ENCODE measurements at places on chromosomes 12 and 14.

GRCh38 chr12:51942501-51943000 is 8.9 kb upstream of the ACVR1B start:
- no peak for DNase-seq

DNA sequence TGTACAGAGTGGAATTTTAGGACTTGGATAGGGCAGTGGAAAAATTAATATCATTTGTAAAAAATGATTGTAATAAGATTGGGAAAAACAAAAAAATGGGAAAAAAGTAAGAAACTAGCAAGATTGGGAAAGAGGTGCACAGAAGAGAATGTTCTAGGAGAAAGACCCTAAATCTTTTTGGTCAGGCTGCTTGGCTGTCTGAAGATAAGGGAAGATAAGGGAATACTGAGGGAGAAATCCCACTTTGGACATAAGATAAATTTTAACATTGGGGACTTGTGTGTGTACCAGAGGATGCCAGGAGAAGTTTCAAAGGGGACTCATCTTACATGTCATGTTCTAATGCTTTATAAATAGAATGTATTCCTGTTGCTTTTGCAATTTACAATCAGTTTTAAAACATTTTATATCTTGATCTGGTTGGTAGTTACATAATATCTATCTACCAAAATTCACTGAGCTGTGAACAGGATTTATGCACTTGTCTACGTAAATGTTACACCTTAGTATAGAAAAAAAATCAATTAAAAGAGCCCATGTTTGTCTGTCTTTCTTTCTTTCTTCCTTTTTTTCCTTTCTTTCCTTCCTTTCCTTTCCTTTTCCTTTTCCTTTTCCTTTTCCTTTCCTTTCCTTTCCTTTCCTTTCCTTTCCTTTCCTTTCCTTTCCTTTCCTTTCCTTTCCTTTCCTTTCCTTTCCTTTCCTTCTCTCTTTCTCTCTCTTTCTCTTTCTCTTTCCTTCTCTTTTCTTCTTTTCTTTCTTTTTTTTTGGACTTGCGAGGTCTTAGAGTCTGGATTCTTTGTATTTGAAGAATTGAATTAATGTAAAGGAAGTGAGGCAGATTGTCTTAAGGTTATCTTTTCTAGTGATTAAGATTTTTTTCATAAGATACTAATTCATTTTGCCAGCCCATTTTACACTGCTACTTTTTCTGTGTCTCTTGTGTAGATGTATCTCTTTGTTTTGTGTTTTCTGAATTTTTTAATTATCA is 66.1 kb downstream of the KTN1 start:
- DNase-seq: no peak

- no peak for DNase-seq
Observed at GRCh38 chr12:32265951-32266350, 133.4 kb upstream of the FGD4 start.

DNA sequence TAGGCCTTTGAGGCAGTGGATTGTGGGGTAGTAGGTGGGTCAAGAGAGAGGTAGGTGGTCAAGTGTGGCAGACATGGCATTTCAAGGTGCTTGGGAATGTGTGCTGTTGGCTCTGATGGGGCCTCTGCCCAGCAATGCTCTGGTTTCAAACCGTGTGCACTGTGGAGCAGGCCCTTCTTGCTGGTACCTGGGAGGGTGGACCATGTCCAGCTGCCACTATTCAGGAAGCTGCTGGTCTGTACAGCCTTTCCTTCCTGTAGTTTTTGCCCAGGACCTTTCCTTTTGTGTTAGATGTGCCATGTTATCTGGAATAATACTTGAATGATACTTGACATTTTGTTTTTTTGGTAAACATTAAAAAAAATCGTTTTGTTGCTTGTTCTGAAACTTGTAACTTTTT is 14.8 kb downstream of the RIMKLB start:
- no peak for DNase-seq

GRCh38 chr14:81464253-81465002 is 64.3 kb upstream of the STON2 start:
- peak; percentile 27 for DNase-seq

- DNase-seq: no peak
Observed at GRCh38 chr12:124392271-124392666, 97.4 kb downstream of the RFLNA start.

GRCh38 chr14:58077621-58078020 is 74.4 kb downstream of the ARMH4 start:
- no peak for DNase-seq

DNA sequence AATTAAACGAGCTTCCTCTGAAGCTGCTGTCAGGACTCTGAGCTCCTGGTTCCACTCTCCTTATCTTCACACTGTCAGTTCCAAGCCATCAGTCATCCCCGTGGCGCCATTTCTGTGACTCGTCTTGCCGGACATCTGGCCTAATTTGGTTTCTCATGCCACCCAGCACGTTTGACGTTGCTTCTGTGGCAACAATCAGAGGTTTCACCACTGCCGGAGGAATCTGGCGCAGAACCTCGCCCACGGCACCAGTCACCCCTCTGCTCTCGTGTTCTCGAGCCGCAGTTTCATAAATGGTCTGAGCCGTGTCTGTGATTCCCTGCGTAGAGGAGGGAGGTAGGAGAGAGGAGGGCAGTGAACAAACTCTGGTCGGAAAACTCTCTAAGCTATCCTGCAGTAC is 29.7 kb downstream of the BDKRB1 start:
- DNase-seq: no peak

DNA sequence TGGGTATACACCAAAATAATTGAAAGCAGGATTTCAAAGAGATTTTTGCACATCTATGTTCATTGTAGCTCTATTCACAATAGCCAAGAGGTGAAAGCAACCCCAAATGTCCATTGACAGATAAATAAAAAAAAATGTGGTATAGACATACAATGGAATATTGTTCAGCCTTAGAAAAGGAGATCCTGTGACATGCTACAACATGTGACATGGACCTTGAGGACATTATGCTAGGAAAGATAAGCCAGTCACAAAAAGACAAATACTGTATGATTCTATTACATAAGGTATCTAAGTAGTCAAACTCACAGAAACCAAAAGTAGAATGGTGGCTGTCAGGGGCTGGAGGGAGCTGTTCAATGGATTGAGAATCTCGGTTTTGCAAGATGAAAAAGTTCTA is 12.1 kb downstream of the GPRC5D start:
- no peak for DNase-seq

- no peak for DNase-seq
Observed at GRCh38 chr12:85695097-85695715, 141.0 kb downstream of the RASSF9 start.

DNA sequence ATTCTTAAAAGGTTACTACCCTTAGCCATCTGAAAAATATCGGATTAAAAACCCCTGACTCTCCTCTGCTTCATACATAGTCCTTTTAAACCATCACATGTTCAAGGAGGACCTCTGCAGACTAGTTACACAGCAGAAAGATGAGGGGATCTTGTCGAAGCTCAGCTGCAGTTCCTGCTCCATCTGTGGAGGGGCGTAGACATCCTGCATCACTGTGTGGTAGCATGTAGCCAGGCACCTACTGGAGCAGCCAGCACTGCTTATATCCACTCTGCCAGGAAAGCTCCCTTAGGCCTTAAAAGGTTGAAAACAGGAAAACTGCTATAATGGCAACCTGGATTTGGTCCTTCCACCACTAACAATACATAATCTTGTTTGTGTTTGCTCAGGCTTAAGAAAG is 57.6 kb upstream of the STRN3 start:
- no peak for DNase-seq

DNA sequence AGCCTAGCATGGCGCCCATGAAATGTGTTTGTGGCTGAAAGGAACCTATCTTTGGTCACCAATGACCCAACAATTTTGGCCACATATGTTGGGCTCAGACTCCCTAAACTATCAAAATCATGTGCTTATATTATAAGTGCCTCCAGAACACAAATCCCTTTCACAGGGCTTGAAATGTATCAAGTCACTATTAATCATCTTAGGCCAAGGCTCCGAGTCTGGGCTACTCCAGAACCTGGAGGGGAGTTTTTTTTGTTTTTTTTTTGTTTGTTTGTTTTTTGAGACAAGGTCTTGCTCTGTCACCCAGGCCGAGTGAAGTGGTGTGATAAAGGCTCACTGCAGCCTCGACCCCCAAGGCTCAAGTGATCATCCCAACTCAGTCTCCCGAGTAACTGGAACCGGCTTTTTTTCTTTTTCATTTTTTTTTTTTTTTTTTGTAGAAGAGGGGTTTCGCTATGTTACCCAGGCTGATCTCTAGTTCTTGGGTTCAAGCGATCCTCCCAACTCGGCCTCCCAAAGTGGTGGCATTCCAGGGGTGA is 989 bp upstream of the DRAM1 start:
- DNase-seq: no peak

DNA sequence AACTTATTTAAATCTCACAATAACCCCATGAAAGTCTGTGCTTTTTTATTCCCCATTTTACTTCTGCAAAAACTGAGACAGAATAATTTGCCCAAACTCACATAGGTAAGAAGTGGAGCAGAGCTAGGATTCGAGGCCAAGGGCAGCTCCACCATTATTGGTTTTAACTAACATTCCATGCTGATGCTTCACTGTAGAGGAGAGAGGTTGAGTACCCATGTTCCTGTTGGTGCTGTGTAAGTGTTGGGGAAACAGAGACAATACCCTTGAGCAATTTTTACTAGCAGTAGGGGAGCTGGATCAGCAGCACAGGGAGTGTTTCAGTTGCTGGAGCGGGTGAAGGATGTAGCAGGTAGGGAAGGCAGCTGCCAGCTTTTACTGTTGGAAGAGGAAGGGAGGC is 21.1 kb downstream of the RASSF8 start:
- no peak for DNase-seq

DNA sequence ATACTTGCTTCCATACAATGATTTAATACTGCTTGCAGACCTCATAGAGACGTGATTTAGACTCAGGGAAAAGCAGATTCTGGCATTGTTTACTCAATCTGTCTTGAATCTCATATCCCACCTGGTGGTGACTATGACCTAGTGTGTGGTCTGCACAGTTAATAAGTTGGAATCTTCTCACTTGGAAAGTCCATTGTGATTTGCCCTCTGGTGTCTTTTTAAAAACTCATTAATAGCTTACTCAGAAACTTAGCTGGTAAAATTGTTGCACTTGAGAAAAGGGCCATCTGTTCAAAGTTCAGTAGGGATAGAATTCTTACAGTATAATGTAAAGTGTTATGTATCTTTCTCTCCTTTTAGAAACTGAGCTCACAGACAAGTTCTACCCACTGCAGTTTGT is 106.0 kb downstream of the PELI2 start:
- no peak for DNase-seq

DNA sequence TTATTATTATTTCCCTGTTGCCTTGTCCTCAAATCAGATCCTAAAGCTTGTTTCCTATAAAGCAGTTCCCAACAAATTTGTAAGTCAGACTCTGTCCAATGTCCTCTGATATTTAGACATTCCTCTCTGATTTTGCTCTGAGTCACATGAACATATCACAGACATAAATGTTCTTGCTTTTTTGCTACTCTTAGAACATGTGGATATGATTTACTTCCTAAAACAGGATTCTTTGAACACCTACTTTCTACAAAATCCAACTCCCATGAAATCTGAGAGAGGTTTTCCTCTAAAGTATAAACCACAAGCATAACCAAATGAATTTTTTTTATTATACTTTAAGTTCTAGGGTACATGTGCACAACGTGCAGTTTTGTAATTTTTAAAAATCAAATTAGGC is 181.3 kb upstream of the SLC38A2 start:
- DNase-seq: no peak

DNA sequence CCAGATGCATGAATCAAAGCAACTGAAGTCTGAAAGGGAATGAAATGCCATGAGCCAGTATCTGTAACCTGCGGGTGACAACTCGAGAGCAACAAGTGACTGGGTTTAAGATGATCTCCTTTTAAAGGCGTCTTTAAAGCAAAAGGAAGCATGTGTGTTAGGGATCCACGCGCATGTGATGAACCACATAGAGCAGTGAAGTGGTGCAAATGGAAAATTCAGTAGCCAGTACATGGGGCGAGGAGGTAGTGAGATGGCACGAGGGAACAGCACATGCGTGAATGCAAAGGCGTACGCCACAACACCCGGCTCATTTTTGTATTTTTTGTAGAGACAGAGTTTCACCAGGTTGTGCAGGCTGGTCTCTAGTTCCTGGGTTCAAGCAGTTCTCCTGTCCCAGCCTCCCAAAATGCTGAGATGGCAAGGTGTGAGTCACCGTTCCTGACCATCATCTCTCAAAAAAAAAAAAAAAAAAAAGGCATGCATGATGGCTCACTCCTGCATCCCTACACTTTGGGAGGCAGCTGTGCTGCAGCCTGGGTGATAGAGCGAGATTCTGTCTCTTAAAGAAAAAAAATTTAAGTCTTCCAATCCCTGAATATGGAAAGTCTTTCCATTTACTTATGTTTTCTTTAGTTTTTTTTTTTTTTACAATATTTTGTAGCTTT is 24.6 kb upstream of the BCL7A start:
- DNase-seq: no peak

DNA sequence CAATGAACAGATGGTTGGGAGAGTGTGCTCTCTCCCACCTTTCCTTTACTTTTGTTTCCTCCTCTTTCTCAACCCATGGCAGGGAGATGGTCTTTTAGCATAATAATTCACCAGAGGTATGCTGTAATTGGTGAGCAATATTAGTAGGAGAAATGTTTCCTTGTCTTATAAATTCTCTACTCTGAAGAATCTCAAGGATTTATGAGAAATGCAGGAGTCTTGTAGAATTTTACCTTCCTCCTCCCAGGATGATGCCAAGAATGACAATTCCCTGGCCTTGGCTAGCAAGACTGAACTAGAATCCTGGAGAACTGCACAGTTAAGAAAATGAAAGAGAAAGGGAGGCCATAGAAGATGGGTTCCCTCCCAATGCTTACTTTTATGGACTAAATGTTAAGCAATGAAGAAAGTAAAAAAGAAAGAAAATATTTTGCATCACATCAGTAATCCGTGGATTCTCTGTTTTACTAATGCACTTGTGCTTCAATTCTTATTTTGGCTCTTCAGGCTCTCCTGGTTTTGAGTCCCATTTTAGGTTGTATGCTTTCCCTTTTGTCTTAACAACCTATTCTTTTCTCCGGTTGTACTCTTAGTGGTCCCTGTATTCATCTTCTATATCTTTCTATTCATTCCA is 192.9 kb upstream of the GARIN6 start:
- no peak for DNase-seq

DNA sequence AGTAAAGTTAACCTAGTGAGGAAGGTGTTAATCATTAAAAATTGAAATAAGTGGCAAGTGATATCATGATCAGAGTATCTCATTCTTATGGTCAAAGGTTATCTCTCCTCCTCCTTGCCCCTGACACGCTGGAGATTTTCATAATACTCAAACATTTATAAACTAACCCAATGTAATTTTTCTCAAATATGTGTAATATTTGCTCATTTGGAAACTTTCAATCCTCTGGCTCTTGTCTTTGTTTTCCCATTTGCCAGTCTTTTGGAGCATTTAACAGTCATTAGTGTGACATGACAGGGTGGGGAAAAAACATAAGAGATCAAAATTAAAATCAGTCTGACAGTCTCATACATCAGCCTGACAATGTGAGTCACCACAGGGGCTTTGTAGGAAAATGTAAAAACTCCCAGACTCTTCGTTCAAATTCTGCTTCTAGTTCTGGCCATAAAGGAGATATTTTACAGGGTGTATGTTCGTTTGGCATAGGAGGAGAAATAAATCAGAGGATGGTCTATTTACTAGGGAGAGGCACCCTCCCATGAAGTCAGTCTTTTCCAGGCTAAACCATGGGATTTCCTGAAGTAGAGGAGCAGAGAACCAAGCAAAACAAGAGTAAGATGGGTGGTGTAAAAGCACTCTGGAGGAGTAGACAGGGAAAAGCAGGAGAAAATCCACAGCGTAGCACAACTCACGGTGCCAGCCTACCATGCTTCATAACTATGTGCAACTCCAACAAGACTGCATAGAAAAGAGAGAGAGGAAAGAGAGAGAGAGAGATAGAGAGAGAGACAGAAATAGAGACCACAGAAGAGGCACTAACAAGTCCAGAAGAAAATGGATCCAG is 369.2 kb upstream of the PDE3A start:
- DNase-seq: no peak

- no peak for DNase-seq
Observed at GRCh38 chr12:98253207-98254037, 262.0 kb upstream of the TMPO start.
